GM20000 (cell line): ENCODE measurements at places on chromosomes 12 and 14.

DNA sequence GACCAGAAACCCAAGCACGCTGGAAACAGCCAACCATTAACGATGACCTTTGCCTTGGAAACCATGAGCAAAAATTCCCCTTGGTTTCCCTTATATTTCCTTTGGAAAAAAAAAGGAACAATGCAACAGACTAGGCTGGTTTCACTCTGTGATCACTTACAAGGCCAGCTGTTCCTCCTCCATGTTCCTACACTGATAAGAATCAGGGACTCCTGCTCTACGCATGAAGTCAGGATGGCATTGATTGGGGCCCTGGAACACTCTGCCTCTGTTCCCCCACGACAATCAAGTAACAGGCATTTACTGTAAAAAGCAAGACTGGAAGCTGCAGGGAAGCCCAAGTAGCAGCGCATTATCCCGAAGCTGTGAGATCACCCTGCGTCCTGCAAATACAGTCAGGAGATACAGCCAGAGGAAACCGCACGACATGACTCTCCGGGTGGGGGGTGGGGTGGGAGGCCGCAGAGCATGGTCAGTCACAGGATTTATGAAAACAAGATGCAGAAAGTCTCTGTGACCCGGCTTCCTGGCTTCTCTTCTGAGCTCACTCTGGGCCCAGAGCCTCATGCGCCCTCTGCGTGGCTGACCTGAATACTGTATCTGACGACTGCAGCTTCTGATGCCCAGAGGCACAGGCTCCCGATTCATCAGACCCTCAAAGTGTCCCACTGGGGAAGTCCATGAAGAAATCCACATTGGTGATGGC is 31.1 kb downstream of the SSH1 start:
- DNase-seq: peak; percentile 47

DNA sequence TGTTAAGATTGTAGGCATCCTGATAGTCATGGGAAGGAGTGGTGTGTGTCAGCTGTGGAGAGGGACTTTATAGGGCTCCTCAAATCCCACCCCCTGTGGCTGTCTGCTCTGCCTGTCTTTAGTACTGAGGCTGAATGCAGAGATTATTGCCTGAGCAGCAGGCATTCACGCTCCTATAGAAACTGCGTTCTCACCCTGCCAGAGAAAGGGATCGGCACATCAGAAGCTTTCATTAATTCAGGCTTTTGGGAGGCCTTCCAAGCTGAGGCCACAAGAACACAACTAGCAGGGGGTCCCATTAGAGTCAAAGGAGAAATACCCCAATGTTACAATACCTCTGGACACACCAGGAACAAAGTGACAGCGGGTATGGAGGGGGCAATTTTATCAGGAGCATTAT is 12.6 kb downstream of the KCNK10 start:
- no peak for DNase-seq

GRCh38 chr14:67773844-67774377 is 42.5 kb downstream of the ZFYVE26 start:
- DNase-seq: no peak

DNA sequence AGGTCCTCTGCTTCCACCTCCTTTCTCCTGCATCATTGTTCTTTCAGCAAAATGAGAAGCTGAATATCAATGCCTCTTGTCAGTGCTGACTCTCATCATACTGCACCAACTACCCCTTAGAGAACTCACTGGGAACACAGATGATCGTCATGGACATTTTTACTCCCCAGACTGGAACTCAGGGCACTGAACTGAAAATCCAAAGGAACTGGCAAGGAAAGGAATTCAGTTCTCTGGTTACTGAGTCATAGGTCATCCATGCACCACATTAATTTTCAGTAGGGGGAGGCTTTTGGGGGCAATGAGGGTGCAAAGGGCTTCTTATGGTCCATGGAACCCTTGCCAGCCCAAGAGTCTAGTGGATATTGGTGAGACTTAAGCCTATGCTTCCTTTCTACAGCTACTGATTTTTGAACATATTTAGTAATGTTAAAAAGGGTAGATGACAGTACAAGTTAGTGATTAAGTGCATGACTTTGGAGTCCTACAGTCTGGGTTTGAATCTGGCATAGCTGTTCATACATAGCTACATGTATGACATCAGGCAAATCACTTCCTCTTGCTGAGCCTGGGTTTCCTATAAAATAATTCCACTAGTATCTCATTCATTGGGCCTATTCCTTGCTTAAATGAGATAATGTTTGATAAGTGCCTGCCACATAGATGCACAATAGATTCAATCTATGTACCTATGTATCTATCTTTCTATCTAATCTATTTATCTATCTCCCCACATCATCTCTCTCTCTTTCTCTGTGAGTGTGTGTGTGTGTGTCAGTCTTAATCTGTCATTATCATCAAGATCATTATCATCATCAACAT is 29.2 kb downstream of the BBS10 start:
- DNase-seq: no peak

GRCh38 chr12:85825746-85826145 is 10.5 kb downstream of the RASSF9 start:
- DNase-seq: no peak

DNA sequence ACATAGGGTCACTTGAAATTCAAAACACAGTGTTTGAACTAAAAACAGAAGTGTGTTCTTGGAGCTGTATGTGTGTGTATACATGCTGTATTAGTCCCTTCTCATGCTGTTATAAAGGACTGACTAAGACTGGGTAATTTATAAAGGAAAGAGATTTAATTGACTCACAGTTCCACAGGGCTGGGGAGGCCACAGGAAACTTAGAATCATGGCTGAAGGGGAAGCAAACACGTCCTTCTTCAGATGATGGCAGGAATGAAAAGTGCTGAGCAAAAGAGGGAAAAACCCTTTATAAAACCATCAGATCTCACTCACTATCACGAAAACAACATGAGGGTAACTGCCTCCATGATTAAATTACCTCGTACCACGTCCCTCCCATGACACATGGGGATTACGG is 224.1 kb downstream of the BCAT1 start:
- no peak for DNase-seq

- DNase-seq: no peak
These were observed 52.1 kb downstream of the SLC15A4 start for GRCh38 chr12:128771681-128772080.

GRCh38 chr14:54385556-54385955 is 11.3 kb upstream of the CDKN3 start:
- DNase-seq: no peak

DNA sequence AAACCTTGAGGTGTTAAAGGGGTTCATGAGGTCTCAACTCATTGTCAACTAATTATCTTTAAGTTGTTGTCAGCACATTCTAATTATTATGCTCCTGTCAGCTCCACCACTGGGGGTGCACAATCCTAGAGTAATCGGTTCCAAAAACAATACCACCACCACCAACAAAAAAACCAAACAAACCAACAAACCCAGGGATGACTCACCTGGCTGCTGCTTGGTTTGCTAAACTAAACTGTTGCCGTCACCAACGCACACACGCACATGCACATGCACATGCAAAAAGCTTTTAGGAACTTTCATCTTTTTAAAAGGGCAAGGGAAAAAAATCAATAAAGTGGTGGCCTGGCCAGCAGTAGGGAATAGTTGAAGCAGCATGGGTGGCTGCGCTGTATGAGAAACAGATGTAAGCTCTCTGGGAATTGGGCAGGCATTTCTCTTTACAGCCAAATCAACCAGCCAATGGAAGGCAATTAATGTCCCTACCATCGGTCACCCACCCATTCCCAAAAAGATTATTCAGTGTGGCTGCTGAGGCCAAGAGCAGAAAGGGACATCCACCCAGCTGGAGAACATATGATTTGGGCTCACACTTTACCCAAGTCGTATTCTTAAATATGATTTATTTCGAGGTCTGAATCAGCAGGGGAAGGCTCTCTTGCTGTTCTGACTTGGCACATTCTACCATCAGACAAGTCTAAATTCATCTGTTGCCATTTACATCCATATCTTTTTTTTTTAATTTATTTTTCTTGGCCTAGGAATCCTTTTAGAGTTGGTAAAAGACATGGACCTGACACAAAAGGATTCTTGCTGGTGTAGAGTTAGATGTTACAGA is 20.0 kb downstream of the TMEM30B start:
- DNase-seq: no peak

DNA sequence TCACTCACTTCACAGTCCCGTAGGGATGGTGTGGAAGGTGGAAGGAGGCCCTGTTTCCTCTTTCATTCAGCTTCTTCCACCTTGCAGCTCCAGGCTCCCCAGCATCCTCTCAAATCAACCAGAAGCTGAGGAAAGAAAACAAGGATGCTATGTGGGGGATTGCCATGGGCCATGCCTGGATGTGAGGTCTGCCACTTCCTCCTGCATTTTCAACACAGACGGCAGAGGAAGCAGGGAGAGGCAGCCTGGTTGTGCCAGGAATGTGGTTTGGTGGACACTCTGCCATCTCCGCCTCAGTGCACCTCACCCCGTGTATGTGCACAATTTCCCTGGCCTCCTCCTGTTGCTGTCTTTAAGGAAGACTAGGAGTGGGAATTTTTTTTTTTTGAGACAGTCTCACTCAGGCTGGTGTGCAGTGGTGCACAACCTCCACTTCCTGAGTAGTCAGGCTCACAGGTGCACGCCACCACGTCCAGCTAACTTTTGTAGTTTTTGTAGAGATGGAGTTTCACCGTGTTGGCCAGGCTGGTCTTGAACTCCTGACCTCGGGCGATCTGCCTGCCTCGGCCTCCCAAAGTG is 99.2 kb downstream of the SLC15A4 start:
- no peak for DNase-seq

GRCh38 chr12:133233006-133233405 is 2.7 kb downstream of the ANHX start:
- no peak for DNase-seq

- DNase-seq: no peak
These were observed 44.7 kb downstream of the IFT81 start for GRCh38 chr12:110168732-110169455.

DNA sequence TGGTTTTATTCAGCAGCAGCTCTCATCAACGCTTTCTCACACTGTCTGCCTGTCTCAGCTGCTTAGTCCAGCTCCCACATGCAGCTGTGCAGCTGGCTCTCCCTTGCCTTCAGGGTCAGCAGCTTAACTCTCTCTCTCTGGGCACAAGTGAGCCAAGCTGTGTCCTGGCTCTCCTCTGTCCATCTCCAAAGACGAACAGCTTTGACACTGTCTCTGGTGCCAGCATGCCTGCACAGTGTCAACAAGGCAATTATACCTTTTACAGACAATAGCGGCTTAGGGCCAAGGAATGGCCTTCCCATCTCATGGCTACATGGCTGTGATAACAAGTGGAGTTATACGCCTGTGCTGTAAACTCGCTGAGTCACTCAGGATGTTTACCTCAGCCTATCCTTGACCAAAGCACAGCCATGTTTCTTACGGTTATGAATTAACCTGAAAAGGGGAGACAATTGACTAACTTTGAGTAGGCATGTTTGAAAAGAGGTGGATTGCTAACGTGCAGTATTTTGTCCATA is 38.4 kb upstream of the MANSC4 start:
- DNase-seq: no peak

- no peak for DNase-seq
These were observed 66.6 kb downstream of the MON2 start for GRCh38 chr12:62533087-62533754.

DNA sequence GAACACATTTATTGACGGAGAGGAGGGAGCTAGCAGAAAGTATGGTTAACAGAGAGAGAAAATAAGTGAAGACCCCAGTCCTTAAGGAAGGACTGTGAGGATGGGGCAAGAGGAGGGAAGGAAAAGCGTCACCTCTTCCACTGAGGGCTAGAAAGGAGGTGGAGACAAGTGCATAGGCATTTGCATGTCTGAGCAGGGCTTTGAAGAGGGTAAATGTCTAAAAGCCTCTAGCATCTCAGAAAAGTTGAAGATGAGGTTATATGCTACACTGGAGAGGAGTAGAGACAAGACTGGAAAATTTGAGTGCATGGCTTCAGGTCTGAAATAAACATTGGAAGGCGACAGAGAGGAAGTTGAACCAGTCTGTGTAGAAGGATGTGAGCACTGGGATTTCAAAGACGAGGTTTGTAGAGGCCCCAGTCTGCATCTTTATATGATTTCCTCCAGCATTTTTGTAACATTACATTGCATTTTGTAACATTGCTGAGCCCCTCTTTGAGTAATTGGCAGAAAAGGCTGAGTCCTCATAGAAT is 98.5 kb upstream of the IFNG-AS1 start:
- no peak for DNase-seq

DNA sequence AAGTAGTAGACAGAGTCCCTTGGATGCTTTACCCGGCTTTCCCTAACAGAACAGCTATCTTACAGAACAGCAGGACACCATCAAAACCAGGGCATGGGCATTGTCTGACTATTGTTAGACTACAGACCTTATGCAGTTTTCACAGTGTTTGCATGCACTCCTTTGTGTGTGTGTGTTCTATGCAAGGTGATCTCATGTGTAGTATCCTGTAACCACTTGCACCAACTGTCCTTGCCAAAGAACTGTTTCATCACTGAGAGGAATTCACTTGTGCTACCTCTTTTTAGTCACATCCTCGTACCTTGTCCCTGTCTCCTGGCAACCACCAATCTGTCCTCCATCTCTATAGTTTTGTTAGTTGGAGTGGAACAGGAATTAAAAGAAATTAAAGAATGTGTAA is 183.6 kb upstream of the PZP start:
- DNase-seq: no peak

GRCh38 chr12:254039-254438 is 8.6 kb downstream of the SLC6A13 start:
- no peak for DNase-seq

DNA sequence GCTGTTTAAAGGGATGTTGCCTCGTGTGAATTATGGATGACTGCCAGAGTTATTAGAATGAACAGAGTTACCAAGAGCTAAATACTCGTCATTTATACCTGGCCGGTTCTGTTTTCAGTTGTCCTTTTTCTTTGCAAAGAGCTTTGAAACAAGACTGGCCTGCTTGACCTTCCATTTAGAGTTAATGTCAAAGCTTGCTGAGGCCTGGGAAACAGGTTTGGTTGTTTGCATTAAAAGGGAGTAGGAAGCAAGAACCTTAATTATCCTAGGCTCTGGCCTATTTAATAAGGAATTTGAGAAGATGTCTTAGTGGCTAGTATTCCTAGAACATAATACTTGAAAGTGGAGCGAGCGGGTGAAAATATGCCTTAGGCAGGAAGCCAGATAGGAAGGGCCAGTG is 233.3 kb downstream of the CACNA1C start:
- no peak for DNase-seq

DNA sequence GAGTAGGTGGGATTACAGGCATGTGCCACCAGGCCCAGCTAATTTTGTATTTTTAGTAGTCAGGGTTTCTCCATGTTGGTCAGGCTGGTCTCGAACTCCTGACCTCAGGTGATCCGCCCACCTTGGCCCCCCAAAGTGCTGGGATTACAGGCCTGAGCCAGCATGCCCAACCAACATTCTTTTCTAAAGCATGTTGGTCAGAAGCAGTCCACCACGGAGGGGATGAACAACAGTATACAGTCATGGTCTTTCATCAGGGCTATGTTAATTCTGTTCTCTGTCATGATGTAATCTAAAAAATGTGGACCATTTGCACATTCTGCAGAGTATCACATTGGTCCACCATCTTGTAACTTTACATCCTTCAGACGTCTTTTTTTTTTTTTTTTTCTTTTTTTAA is 3.6 kb downstream of the MRPL51 start:
- DNase-seq: no peak
